Nephron progenitor cell (in vitro differentiated cells): ENCODE measurements at places on chromosomes 7 and 10.

DNA sequence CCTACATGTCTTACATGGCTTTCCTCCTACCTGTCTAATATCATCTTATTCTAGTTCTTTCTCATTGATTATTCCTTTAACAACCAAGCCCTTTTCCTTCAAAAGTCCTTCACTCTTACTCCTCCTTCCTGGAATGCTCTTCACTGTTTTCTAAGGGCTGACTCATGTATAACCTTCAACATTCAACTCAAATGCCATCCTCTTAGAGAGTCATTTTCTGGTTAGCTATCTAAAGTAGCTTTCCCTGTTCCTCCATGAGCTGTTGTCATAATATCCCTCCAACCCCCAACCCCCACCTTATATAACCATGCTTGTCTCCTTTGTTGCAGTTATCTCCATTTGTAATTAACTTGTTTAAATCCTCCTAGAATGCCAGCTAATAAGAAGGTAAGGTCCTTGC lies 286.8 kb downstream of the ADK start:
- no peak overlapping the region for H3K4me3 ChIP-seq
- H3K4me1 ChIP-seq = no peaks in the 10 kb centered on the region
- H3K36me3 ChIP-seq = peaks cover 3% of the 10 kb centered on the region
- H3K27me3 ChIP-seq = no peaks in the 10 kb centered on the region
- no peak for DNase-seq
- H3K27ac ChIP-seq = no peak overlapping the region

- no peaks in the 10 kb centered on the region for H3K27me3 ChIP-seq
- H3K36me3 ChIP-seq = peaks cover 9% of the 10 kb centered on the region
- no peak for DNase-seq
- peaks cover 14% of the 10 kb centered on the region for H3K4me1 ChIP-seq
- no peak overlapping the region for H3K4me3 ChIP-seq
- no peak overlapping the region for H3K27ac ChIP-seq
These were observed 48.3 kb upstream of the DDC start for GRCh38 chr7:50613473-50613872.

- DNase-seq = no peak
- no peaks in the 10 kb centered on the region for H3K36me3 ChIP-seq
- H3K27ac ChIP-seq = no peak overlapping the region
- H3K4me3 ChIP-seq = no peak overlapping the region
These were observed 68.0 kb downstream of the SEPTIN14 start for GRCh38 chr7:55794527-55794926.

- peaks cover 4% of the 10 kb centered on the region for H3K27me3 ChIP-seq
- no peaks in the 10 kb centered on the region for H3K4me1 ChIP-seq
- no peak overlapping the region for H3K4me3 ChIP-seq
- DNase-seq = no peak
- H3K27ac ChIP-seq = no peak overlapping the region
- no peaks in the 10 kb centered on the region for H3K36me3 ChIP-seq
These were observed 21.5 kb upstream of the CCSER2 start for GRCh38 chr10:84306751-84307384.

DNA sequence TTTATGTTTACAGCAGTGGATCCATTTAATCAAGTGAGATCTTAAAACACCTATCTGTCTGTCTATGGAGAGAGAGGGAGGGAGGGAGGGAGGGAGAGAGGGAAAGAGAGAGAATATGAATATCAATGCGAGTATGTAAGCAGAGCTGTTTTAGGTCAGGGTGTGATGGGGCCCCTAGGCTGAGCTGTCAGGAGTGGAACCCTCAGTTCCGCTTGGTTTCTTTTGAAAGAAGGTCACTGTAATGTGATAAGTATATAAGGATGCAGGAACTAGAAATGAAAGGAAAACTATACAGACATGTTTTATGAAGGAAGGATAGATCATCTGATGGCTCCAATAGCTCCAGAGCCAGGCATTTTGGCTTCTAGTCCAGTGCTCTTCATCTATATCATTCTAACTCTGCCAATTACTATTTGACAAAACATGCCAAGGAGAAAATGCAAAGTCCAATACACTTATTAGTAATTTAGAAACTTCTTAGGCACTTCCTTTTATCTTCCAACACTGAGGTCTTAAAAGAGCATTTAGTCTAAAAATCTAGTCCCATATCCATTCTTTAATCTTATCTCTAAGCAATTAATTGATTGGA lies 70.3 kb downstream of the NRCAM start:
- peaks cover 9% of the 10 kb centered on the region for H3K4me1 ChIP-seq
- H3K36me3 ChIP-seq = no peaks in the 10 kb centered on the region
- peaks cover 13% of the 10 kb centered on the region for H3K27me3 ChIP-seq
- H3K4me3 ChIP-seq = no peak overlapping the region
- no peak overlapping the region for H3K27ac ChIP-seq
- DNase-seq = no peak
